ENCODE measurements at places on chromosomes 1 and 21.

DNA sequence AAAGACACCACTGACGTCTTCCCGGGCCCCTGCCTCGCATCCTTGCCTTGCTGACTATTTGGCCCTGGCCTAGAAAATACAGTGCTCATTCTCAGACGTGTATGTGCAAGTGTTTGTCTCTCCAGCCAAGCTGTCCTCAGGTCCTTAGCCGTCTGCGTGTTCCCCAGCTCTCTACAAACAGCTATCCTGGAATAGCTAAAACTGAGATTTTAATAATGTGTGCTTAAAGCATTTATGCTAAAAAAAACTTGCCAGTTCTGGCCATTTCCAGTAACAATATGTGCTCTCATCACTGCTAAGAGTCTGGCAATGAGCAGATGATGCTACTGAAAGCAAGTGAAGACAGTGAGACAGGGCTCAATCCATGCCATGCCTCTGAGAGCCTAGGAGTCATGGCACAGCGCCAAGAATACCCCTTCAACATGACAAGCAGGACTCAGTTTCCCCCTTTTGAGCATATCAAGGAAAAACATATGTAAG lies 55.7 kb downstream of the IRF2BP2 start:
- no peak for DNase-seq

DNA sequence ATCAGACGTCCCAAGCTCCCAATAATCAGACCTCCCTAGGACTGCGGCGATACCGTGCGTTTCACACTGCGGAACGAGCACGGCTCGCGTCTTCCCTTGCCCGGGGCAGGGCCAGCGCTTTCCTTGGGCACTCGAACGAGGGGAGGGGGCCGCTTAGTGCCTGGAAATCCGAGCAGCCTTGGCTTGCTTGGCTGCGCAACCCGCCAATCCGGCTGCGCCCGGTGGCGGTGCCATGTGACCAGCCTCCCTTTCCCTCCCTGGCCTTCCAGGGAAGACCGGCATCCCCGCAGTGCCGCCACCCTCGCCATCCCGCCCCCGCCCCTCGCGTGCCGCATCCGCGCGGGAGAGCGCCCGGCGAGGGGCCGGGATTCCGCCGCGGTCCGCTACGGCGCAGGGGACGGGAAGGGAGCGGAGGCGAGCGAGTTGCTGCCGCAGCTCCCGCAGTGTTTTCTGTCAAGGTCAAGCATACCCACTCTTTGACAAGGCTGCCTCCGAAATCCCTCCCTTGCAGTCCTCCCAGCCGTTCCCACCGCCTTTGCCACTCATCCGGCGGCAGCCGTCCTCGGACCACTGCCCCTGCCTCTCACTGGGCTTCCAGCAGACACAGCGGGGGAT lies 8.3 kb upstream of the RNF19B start:
- DNase-seq, result no peak

DNA sequence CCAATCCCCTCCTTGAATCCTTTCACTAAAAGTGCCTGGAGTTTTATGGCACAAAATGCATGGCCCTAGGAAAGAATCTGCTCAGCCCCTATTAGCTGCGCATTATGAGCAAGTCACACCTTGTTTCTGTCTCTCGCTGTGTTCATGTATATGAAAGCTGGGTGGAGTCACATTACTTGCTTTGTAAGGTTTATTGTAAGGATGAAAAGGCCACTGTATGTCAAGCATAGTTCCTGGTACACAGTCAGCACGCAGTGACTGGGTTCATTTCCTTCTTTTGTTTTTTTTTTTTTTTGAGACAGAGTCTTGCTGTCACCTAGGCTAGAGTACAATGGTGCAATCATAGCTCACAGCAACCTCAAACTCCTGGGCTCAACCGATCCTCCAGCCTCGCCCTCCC lies 6.7 kb upstream of the SLC9A1 start:
- DNase-seq, result no peak

DNA sequence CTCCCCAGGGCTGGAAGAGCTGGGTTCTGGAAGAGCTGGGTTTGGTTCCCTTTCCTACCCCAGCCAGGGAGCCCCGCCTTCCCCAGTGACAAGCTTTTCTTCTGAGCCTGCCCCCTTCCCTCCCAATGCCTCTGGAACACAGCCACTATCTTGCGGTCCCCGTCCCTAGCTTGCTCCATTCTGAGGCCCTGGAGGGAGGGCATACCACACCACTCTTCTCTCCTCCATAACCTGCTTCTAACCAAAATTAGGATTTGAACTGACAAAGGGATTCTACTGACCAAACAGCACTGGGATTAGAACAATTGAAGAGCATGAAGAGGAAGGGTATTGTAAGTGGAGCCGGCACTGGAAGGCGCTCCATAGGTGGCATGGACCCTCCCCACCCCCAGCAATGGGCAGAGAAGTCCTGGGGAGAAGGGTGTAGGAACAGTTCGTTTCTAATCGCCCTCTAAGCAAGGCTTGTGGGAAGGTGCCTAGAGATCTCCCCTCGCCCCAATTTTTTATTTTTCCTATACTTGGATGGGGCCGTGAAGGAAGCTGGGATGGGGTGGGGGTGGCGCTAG lies 690 bp downstream of the C1orf216 start:
- no peak for DNase-seq

DNA sequence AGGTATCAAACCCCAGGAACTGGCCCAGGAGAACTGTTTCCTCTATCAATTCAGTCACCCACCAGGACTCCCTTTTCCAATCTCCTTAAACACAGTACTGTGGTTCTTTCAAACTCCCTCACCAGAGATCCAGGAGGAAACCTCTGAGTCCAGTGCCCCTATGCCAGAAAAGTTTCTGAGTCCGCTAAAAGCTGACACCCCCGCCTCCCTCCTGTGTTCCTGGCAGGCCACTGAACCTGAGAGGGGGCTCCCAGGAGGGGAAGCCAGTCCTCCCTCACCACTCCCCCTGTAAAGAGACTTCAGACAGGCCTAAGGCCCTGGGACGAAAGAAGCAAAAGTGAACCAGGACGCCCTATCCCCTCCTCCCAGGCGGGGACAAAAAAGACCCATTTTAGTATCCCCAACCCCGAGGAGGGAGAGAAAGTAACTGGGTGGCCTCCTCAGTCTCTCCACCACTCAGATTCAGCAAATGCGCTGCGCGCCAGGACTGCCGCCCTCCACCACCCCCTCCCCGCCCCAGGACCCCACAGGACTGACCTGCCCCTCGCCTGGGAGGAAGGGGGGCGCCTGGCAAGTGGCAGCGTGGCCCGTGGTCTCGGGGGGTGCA lies 624 bp downstream of the SLC41A1 start:
- DNase-seq, result no peak

Measured in thoracic aorta (tissue), 2 donors.